IMR-90 (cell line): ENCODE measurements at places on chromosomes 6 and 20. TPM values are rescaled to one million over a fixed set of nuclear protein-coding genes. Genes with fewer than 3 reads are reported as not detected.
A peak's percentile ranks its signal among the peaks of the same experiment; 100 is the strongest.

- no peak for DNase-seq
Observed at GRCh38 chr20:63005365-63005861, 1.4 kb downstream of the BHLHE23 start.

DNA sequence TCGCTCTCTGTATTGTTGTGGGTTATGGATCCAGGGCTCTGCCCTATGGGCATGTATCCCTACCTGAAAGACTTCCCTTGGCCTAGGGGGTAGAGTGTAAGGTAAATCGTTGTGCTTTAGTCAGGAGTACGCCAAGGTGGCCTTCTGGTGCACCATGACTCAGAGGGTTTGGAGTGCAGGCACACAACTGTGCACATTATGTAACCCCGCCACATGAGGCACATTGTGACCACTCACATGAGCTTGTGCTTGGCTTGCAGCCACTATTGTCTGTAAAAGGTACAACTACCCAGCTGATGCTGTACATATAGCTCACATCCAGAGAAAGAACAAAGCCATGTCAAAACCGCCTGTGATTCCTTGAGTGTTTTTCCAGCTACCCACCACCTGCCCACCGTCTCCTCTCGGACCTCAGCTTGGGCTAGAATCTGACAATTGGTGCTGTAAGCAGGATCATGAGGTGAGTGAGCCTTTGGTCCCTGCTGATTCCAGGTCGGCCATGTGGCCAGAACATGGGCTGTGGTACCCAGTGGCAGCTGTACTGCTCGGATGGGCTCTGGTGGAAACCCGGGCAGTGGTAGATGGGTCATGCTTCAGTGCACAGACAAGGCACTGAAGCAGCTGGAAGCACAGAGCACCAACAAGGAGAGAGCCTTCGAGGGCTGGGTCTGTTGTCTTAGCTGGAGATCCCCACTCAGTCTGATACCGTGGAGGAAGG is 33.8 kb downstream of the HDDC2 start:
- no peak for DNase-seq

DNA sequence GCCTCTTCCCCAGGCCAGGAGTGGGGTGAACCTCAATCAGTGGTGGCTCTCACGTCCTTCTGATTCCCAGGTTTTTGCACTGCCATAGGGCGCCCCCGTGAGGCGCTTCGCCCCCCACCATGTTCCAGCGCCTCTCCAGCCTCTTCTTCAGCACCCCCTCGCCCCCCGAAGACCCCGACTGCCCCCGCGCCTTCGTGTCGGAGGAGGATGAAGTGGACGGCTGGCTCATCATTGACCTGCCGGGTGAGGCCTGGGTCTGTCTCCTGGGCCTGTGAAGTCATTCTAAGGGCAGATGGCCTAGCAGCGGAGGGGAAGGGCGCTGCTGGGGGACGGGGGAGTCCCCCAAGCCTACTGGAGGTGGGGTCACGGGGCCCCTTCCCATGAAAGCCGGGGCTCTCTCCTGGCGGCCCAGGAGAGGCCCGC is 4.5 kb downstream of the TP53INP2 start:
- DNase-seq = peak; percentile 16

- DNase-seq = peak; percentile 10
Observed at GRCh38 chr6:136927292-136927691, 5.2 kb downstream of the SLC35D3 start.

DNA sequence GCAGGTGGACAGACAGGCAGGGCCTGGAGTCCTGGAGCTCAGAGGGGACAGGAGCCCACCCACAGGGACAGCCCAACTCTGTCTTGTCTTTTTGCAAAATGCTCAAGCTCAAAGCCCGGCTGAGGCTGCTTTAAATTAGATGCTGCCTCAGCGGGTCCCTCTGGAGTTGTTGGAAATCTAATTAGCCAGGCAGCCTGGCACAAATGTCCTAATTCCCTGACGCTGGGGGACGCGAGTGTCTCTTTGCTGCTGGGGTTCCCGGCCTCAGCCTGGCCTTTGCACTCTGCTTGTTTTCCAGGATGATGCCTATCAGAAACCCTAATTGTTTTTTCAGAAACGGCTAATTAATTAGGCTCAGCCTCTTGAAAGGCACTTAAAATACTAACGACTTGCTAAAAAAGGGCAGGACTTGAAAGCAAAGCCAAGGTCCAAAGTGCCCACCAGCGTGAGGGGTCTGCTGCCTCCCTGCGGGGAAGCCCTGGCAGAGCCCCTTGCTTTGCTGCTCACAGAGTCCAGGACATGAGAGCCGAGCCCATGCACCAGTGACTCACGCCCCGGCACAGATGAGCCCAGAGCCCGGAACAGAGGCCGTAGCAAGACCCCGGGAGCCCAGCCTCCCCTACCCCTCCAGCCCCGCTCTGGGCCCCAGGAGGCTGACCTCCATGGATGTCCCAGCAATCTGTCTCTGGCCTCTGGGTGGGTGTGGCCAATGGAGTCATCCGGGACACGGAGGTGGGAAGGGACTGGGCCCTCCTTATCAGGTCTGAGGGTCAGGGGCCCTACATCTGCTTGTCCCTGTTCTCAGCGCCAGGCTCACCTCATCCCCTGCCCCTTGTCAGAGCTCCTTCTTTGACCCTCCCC is 46.0 kb upstream of the BHLHE23 start:
- DNase-seq = no peak

MTRF1L gene
- 11.1 and 20.6 TPM in 2 replicates for total RNA-seq

DNA sequence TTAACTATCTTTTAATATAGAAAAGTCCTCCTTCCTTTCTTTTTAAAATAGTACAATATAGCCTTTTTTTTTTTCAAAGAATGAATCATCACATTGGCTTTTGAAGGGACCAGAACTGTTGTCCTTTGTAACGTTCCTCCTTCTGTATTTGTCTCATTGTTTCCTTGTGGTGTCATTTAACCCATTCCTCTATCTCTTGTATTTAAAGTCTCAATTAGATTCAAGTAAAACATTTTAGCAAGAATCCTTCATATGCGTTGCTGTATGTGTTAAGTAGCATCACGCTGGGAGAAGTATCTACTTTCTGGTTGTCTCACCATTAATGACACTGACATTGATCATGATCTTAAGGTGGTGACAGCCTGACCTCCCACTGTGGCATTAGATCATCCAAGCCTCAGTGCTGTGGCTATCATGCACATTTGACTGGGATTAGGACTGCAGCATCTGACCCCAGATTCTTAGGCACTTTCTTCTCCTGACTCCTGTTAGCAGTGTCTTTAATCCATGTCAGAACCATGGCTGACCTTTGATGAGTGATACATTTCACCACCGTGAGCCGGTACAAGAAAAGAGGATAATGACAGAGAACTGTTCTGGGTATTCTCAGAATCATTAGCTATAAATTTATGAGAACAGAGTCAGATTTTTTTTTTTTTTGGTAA is 67.5 kb upstream of the TFB1M start:
- DNase-seq = peak; percentile 5

CST4 gene
- total RNA-seq = not detected in 2 replicates

PPDPF gene
- total RNA-seq = 12.9 and 17.2 TPM in 2 replicates

BCL2L1 gene
- total RNA-seq = 41.9 and 45.5 TPM in 2 replicates

CSNK2B gene
- 218 and 240 TPM in 2 replicates for total RNA-seq

TRIM38 gene
- 6.3 and 6.7 TPM in 2 replicates for total RNA-seq

- DNase-seq = no peak
Observed at GRCh38 chr6:334536-335510, 42.5 kb downstream of the DUSP22 start.

SYNGAP1 gene
- 1.4 TPM in 2 replicates for total RNA-seq

TAAR1 gene
- not detected in 2 replicates for total RNA-seq

DNA sequence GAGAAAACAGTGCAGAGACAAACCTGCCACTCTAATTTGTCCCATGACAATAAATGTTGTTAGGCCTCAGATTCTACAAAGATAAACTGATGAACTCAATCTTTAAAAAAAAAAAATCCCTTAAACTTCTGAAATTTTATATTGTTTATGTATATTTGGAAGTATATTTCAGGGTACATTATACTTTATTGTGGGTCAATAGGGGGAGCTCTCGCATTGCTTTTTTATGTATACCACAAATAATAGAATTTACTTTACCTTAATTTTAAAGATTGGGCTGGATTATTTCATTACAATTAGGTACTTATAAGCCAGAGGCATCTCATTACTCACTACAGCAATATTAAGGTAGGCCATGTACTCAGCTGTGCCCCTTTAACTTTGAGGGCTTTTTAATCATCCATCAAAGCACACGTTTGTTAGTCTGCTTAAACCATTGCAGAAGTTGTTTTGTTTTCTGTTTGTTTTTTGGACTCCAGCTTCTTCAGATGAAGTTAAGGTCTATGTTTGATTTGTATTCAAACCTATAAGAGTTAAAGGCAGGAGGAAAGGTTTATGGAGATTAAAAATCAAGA is 56.3 kb upstream of the EYA4 start:
- peak; percentile 53 for DNase-seq

DPPA5 gene
- not detected in 2 replicates for total RNA-seq

- no peak for DNase-seq
Observed at GRCh38 chr6:88764081-88764480, 199.3 kb downstream of the RNGTT start.

GRCh38 chr6:126886106-126886505 is 232.4 kb upstream of the RSPO3 start:
- no peak for DNase-seq

LY6G6C gene
- not detected in 2 replicates for total RNA-seq

C20orf204 gene
- total RNA-seq = 0.18 and 0.28 TPM in 2 replicates

DNA sequence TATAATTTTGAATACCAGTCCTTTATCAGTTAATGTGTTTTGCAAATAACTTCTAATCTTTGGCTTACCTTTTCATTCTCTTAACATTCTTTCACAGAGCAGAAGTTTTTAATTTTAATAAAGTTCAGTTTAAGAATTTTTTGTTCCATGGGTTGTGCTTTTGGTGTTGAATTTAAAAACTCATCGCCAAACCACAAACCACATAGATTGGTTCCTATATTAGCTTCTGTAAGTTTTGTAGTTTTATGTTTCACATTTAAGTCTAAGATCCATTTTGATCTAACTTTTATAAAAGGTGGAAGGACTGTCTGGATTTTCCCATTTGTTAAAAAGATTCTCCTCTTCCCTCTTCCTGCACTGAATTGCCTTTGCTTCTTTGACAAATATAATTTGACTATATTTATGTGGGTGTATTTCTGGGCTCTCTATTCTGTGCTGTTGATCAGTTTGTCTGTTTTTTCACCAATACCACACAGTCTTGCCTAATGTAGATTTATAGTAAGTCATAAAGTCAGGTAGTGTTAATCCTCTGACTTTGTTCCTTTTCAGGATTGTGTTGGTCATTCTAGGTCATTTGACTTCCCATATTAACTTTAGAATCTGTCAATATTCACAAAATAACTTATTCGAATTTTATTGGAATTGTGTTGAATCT is 17.5 kb upstream of the SDCBP2 start:
- no peak for DNase-seq

RFX6 gene
- total RNA-seq = not detected in 2 replicates

DNA sequence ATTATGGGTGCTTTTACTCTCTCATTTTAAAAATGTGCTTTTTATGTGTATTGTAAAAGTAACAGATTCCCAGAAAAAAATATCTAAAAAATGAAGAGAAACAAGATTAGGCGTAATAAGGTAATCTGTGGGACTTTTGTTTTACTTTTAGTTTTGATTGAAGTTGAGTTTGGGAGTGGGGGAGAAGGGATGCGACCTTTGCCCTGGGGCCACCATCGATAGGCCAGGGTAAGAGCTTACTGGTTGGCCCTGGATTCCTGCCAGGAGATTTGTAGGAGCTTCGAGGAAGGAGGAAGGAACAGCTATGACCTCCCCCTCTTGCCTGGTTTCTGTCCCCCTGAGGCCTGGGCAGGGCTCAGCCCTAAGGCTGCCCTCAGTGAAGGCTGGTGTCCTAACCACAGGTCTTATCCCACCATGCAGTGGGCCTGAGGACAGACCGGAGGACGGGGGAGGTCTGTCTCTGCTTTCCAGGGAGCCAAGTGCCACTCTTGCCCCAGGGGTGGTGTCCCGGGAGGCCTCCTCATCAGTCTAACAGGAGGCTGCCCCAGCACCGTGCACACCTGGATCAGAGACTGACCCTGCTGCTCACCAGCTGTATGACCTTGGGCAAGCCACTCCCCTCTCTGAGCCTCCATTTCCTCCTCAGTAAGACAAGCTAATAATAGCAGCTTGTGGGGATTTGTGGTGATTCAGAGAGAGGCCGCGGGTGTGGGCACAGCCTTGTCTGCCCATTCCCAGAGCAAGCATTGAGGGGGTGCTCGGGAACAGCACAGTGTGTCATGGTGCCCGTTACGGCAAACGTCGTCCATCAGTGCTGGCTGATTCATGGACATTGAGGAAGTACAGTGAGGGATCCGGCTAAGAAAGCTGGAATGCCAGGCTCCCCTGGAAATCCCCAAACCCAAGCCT is 21.2 kb downstream of the TGM2 start:
- peak; percentile 95 for DNase-seq

DNA sequence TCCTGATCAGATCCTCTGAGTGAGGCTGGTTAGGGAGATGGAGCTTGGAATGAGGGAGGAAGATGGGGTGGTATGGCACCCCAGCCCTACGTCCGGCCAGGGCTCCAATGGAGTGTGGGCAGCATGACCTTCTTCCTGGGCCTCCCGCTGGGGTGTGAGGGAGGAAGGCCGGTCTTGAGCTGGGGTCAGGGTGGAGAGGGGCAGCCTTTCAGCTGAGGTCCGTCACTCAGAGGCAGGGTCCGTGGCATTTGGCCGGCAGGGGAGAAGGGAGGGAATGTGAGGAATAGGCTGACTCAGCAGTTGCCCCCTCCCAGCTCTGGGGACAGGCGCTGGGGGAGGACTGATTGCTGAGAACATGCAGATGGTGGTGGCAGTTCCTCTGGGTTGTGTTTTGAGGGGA is 25.5 kb upstream of the VEGFA start:
- no peak for DNase-seq

RHAG gene
- total RNA-seq = not detected in 2 replicates

PHACTR3 gene
- not detected in 2 replicates for total RNA-seq

DNA sequence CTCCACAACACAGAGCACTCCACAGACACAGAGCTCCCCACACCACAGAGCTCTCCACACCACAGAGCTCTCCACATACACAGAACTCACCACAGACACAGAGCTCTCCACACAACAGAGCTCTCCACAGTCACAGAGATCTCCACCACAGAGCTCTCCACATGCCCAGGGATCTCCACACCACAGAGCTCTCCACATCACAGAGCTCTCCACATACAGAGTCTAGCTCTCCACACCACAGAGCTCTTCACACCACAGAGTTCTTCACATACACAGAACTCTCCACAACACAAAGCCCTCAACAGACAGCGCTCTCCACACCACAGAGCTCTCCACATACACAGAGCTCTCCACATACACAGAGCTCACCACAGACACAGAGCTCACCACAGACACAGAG is 55.3 kb downstream of the ERMARD start:
- no peak for DNase-seq

DNA sequence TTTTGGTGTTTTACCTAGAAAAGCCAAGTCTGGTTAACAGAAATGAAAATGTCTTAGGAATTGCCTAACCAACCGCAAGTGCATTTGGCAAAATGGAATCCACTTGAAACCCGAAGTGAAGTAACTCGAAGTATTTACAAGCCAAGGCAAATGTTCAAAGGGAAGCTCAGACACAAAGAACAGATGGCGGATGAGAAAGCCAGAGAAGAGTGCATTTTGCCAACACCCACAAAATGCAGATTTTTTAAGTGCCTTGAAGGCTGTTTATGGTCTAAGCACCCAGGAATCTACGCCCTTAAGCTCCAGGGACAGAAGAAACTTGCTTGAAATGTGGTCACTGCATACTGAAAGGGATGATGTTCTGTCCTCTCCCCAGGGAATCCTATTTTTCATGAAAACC is 70.0 kb upstream of the TBXT start:
- DNase-seq = no peak

GRCh38 chr6:161732594-161732993 is 458.7 kb upstream of the AGPAT4 start:
- DNase-seq = no peak

GRCh38 chr20:20199361-20200160 is 147.2 kb downstream of the CFAP61 start:
- DNase-seq = no peak

- DNase-seq = no peak
Observed at GRCh38 chr20:51216850-51217249, 193.9 kb upstream of the KCNG1 start.

GRCh38 chr6:161444464-161444863 is 170.6 kb upstream of the AGPAT4 start:
- peak; percentile 24 for DNase-seq
